HCT116 (cell line): ENCODE measurements at places on chromosomes 5 and 9.

GRCh38 chr9:134778156-134778555 is 102.5 kb upstream of the FCN2 start:
- H3K4me1 ChIP-seq, result peaks cover 5% of the 10 kb centered on the region
- H3K27ac ChIP-seq, result no peak overlapping the region
- DNase-seq, result no peak
- H3K36me3 ChIP-seq, result no peaks in the 10 kb centered on the region
- H3K4me3 ChIP-seq, result no peak overlapping the region

DNA sequence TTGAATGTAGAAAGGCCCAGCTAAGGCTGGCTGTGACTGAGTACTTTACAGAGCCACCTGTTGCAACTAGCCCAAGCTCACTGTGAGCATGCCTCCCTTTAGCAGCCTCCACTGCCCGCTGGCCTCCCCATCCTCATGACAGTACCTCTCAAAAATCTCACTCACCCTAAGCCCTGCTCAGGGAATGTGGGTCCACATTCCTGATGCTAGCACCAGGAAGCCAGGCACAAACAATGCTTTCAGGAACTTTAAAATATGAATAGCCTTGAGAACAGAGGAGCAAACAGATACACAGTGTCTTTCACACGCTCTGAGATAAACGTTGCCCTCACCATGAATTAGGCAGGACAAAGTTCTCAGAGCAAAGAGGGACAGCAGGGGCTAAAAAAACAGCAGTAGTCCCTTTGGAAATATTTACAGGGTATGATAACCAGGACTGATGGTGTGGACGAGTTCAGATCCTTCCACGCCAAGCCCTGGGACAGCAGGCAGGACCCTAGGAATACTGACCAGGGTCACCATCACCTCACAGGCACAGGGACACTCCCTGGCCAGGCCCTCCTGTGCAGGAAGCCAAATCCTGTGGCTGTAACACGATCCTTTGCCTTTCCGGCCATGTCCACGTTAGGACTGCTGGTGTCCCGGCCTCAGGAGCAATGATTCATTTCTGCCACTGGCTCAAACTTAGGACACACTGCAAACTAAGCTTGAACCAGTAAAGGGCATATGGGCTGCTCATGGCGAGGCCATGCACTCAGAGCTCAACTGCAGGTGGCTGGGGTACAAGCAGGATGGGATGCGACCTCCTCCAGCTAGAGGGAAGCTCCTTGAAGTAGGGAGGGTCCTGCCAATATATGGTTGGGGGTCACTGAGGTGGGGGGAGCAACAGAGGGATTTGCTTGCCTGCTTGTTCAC is 9.6 kb downstream of the ACSL6 start:
- H3K36me3 ChIP-seq, result no peaks in the 10 kb centered on the region
- no peak overlapping the region for H3K4me3 ChIP-seq
- peaks cover 8% of the 10 kb centered on the region; the same call in 1 of the 2 replicates for H3K4me1 ChIP-seq
- H3K27ac ChIP-seq, result no peak overlapping the region; the same call in 1 of the 2 replicates
- DNase-seq, result peak; percentile 47

DNA sequence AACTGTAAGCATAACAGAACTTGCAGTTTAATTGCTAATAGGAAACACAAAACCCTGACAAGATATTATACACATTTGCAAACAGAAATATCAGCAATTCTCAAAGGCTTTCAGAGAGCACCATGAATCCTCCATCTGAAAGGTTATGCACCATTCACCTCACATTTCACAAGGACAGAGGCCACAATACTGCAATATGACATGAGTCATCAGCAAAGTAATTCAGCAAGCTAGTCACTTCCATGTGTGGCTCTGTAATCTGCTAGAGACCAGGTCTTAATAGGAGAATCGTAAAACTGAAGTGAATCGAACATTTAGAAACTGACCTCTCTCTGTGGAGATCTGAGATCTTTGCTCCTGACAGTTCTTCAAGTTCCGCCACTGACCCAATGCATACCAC is 28.3 kb downstream of the IARS1 start:
- no peak overlapping the region for H3K4me3 ChIP-seq
- no peak overlapping the region for H3K27ac ChIP-seq
- DNase-seq, result no peak
- peaks cover 95% of the 10 kb centered on the region for H3K36me3 ChIP-seq
- H3K27me3 ChIP-seq, result no peaks in the 10 kb centered on the region

GRCh38 chr9:14831074-14831473 is 79.2 kb downstream of the FREM1 start:
- peaks cover 14% of the 10 kb centered on the region; the same call in 1 of the 2 replicates for H3K27me3 ChIP-seq
- no peak overlapping the region for H3K4me3 ChIP-seq
- no peak overlapping the region for H3K27ac ChIP-seq

- no peaks in the 10 kb centered on the region for H3K27me3 ChIP-seq
- H3K4me1 ChIP-seq, result peaks cover 9% of the 10 kb centered on the region; the same call in 1 of the 2 replicates
- no peak overlapping the region for H3K4me3 ChIP-seq
- H3K27ac ChIP-seq, result peak overlapping the region; percentile 36; the same call in 1 of the 2 replicates
Observed at GRCh38 chr5:100777680-100778300, 125.3 kb downstream of the ST8SIA4 start.
